ENCODE measurements at places on chromosomes 3 and 15.
A peak's percentile ranks its signal among the peaks of the same experiment; 100 is the strongest.

GRCh38 chr3:155317211-155317610 lies 23.7 kb upstream of the STRIT1 start:
- no peak for DNase-seq

GRCh38 chr3:106590216-106590615 lies 721.4 kb upstream of the CBLB start:
- no peak for DNase-seq

- DNase-seq: no peak
Measured at GRCh38 chr3:133037436-133037835, 755 bp upstream of the TMEM108 start.

- DNase-seq: no peak
Measured at GRCh38 chr3:174253940-174254339, 605.2 kb upstream of the NAALADL2 start.

GRCh38 chr3:109284071-109284470 lies 32.2 kb downstream of the DPPA2 start:
- no peak for DNase-seq

GRCh38 chr3:138384531-138384930 lies 36.2 kb downstream of the MRAS start:
- no peak for DNase-seq

GRCh38 chr3:152496716-152497115 lies 228.0 kb downstream of the MBNL1 start:
- no peak for DNase-seq

GRCh38 chr15:38130740-38131498 lies 121.7 kb upstream of the SPRED1 start:
- no peak for DNase-seq

DNA sequence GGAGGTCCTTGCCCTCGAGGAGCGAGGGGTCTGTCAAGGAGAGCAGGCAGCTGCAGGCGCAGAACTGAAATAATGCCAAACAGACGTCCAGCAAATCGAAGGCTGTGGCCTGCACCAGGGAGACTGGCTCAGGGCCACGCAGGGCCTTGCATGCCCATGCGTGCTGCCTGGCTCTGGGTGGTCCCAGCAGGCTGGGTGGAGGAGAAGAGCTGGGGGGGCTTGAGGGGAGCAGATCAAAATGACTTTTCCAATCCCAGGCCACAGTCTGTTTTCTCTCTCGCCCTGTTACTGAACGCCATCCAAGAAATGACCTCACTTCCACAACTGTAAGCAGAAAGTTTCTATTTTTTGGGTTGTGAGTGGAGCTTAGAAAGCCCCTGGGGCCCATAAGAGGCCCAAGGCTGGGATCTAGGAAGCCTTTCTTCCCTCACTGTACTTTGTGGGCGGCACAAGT lies 96.9 kb upstream of the RPL32 start:
- DNase-seq: no peak

DNA sequence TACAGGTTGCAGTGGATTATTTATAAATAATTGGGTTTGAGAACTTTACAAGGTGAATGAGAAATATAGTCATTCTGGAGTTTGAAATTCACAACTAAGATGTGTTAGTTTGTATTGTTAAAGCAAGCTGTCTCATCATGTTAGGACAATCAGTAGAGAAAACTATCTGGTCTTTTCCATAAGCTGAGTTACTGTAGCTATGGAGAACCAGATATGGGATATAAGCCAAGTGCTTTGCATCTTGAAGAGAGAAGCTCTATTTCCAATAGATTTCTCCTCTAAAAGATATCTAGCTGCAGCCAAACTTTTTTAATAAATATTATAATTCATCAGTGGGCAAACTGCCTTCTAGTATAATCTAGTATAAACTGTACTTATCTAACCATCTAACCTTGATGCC lies 11.3 kb downstream of the P3H2 start:
- DNase-seq: no peak

- no peak for DNase-seq
Measured at GRCh38 chr15:51696566-51696965, 15.3 kb downstream of the SCG3 start.

- peak; percentile 35 for DNase-seq
Measured at GRCh38 chr15:34993412-34993811, 5.3 kb upstream of the ZNF770 start.

GRCh38 chr3:58241306-58242044 lies 3.9 kb downstream of the ABHD6 start:
- DNase-seq: no peak

DNA sequence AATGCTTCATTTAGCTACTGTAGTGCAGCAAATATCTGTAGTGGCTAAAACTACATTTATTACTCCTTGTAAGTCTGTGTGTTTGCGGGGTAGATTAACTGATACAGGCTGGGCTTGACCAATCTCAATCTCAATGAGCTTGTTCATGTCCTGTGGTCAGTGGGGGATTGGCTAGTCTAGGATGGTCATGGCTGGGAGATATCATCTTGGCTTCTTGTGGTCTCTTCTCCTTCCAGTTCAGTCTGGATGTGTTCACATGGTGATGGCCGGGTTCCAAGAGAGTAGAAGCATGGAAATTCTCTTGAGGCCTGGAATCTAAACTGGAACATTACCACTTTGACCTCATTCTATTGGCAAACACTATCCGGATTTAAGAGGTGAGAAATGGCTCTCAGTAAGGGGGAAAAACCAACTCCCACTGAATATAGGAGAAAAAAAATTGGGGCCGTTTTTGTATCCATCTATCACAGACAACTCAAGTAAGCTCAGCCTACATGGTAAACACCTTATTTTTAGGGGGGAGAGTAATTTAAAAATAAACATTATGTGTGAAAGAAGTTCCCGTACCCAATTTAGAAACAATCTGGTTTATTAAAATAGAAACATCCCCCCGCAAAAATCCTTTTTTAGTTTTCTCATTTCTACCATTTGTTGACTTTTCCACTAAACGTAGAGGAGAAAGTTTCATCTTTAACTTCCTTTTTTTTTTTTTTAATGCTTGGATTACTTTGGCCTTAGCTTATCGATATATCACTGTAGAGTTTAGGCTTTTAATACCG lies 284.9 kb upstream of the TBC1D5 start:
- no peak for DNase-seq

DNA sequence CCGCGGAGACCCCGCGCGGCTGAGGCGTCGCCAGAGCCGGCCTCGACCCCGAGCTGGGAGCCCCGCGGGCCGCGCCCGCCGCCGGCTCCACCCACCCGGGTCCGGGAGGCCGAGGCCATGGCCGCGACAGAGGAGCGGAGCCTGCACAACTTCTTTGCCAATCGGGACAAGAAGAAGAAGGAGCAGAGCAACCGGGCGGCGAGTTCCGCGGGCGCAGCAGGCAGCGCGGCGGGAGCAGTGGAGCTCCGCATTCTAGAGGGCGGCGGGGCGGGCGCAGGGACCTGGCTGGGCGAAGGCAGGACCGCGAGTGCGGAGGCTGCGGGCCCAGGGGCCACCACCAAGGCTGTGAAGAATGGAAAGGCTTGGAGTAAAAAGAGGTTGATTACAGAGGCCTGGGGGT lies 37.6 kb upstream of the EPHA6 start:
- no peak for DNase-seq

GRCh38 chr3:155656466-155656865 lies 88.4 kb downstream of the PLCH1 start:
- no peak for DNase-seq

DNA sequence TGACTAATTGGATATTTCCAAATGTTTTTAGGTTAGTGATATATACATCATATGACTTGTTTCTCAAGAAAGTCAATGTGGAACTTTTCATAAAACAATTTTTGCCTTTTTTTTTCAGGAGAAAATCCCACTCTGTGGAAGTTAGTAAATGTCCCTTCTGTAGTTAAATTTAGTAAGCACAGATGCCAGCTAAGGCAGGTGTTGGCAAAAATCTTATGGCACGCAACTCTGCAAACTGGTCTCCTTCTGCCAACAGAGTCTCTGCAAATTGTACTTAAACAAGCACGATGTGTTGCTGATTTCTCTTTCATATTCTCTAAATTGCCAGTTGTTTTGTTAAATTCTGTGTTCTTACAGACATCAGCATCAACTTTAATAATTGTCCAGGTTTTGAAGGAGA lies 233.8 kb downstream of the IL5RA start:
- no peak for DNase-seq

GRCh38 chr15:69118089-69118488 lies 42.3 kb upstream of the GLCE start:
- DNase-seq: no peak

GRCh38 chr15:97101572-97101971 lies 771.1 kb downstream of the NR2F2 start:
- no peak for DNase-seq

- no peak for DNase-seq
Measured at GRCh38 chr3:40914475-40914874, 284.8 kb upstream of the CTNNB1 start.

- no peak for DNase-seq
Measured at GRCh38 chr3:47008851-47009224, 29.4 kb downstream of the NBEAL2 start.

GRCh38 chr3:21140785-21141184 lies 610.2 kb downstream of the ZNF385D start:
- no peak for DNase-seq

- no peak for DNase-seq
Measured at GRCh38 chr3:57746156-57747010, 9.7 kb upstream of the SLMAP start.

DNA sequence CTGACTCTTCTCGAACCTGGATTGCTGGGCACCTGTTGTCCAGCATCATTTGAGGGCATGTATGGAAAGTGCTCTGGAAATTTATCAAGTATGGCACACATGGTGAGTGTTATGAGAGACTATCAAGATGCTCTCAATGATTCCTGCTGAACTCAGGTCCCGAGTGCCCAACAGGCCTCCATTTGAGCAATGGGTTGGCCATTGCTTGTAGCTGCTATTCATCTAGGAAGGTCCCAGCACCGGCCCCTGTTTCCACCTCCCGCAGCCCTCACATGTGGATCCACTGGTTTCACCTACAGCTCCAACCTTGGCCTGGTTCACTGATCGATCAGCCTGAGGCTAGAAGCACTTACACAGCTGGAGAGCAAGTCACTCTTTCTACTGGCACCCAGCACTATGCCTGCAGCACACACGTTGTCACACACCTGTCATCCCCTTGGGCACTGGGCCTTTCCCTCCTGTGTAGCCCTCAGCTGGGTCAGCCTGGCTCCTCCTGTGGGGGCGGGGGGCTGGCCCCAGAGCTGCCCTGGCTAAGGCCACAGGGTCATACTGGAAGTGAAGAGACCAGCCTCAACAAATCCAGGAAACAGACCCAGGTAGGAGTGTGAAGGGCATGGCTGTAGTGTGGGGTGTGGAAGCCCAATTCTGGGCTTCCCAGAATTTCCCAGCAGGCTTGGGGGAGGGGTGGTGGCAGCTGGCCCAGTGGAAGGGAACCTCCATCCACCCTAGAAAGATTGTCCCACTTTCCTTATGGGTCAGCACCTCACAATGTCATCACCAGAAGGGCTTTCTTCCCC lies 41.7 kb upstream of the SMAD3 start:
- DNase-seq: no peak

GRCh38 chr3:56867671-56868070 lies 65.9 kb upstream of the ARHGEF3 start:
- no peak for DNase-seq

DNA sequence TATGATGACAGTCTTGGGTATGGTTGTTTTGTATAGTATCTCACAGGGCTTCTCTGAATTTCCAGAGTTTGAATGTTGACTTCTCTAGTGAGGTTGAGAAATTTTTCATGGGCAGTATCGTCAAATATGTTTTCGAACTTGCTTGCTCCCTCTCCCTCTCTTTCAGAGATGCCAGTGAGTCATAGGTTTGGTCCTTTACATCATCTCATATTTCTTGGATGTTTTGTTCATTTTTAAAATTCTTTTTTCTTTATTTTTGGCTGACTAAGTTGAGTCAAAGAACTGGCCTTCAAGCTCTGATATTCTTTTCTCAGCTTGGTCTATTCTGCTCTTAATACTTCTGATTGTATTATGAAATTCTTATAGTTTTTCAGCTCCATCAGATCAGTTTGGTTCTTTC lies 282.3 kb upstream of the NECTIN3 start:
- DNase-seq: no peak
